Stimulated activated CD8-positive, alpha-beta memory T cell treated with anti-CD3 and anti-CD28 coated beads, Interleukin-15, amount 100 ng/mL, for 24 hours (primary cell): ENCODE measurements at places on chromosomes 6 and 20.

DNA sequence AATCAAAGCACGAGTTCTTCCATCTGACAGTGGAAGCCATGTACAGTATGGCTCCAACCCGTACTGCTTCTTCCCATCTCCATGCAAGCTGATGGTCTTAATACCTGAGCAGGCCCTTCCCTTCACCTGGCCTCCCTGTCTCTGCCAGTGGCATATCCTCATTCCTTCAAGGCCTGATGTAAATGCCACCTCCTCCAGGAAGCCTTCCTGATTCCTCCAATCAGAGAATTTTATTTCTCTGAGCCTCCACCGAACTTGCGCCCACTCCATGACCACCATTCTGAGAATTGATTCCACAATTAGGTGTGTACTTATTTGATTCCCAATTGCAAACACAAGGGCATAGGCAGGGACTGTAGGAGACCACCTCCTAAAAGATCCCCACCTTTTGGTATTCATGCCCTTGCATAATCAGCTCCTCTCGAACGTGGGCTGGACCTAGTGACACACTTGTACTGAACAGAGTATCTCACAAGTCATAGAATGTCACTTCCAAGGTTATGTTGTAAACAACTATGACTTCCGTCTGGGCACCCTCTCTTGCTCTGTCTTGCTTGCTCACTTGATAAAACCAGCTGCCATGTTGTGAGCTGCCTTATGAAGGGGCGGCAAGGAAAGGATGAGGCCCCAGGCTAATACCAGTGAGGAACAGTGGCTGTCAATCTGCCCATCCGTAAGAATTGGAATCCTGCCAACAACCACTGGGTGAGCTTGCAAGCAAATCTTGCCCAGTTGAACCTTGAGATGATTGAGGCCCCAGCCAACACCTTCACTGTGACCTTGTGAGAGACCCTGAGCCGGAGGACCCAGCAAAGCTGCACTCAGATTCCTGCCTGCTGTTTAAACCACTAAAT lies 38.8 kb downstream of the CPNE5 start:
- no peak for DNase-seq

DNA sequence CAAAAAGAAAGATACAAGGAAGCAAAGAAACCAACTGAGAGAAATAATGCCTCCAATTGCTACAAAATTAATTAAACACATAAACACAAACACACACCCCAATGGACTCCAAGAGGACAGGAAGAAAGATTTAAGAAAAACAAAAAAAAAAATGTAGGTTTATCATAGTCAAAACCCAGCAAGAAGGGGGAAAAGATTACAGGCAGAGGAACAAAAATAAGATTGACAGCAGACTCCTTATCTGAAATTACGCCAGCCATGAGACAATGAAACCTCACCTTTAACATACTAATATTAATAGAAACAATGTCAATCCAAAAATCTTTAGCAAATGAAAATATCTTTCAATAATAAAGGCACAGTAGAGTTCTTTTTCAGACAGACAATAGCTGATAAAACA lies 155.8 kb downstream of the RNGTT start:
- no peak for DNase-seq

DNA sequence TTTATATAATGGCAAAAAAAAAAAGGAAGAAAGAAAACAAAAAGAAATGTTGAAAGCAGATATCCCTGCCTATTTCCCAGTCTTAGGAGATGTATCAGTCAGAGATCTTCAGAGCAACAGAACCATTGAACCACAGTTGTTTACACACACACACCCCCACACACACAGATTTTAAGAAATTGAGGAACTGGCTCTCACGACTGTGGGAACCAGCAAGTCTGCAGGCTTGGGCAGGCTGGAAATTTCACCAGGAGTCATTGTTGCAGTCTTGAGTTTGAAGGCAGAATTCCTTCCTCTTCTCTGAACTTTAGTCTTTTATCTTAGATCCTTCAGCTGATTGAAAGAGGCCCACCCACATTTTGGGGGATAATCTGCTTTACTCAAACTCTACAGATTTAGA lies 380.9 kb downstream of the CDKAL1 start:
- no peak for DNase-seq

GRCh38 chr20:47320990-47321805 lies 35.3 kb downstream of the ZMYND8 start:
- DNase-seq: no peak

GRCh38 chr6:154041001-154041400 lies 2.0 kb downstream of the OPRM1 start:
- no peak for DNase-seq

DNA sequence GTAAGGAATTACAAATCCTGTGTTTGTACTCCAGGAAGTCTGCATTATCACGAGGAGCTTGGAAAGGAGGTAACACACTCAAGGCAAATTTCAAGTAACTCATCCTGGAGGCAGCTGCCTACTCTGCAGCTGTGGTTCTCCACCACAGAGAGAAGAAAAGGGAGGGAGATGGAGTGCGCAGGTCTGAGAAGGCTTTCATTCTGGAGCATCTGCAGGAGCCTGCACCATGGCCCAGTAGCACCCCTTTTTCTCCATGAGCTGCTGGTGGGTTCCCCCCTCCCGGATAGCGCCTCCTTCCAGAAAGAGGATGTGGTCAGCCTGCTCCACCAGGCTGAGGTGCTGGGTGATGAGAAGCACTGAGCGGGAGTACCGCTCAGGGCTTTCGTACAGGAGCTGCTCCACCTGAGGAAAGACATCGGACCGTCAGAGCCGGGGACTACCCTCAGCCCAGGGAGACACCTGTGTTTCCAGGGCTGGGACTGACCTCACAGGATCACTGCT lies 1.6 kb upstream of the PSMB8 start:
- no peak for DNase-seq

DNA sequence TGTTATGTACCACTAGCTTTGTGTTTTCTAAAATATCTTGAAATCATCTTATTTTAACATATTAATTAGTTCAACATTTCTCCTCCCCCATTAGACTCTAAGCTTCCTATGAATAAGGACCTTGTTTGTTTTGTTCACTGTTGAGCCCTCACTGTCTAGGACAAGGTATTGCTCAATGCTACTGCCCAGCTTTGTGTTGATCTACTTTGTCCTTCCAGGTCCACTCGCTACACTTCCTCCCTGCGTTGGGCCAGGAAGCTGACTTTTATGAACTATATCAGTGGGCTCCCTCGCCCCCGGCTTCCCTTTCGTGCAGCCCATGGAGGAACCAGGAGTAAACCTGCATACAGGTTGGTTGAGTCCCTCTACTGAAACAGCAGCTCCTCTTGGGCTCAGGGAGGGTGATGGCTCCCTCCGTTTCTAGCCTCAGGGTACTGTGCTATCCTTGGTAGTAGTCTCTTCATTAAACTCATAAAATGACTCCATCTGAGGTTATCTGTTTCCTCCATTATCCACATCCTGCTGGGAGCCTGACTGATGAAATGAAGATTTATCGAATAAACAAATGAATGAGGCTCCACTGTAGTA lies 272.5 kb downstream of the CLIC5 start:
- no peak for DNase-seq

DNA sequence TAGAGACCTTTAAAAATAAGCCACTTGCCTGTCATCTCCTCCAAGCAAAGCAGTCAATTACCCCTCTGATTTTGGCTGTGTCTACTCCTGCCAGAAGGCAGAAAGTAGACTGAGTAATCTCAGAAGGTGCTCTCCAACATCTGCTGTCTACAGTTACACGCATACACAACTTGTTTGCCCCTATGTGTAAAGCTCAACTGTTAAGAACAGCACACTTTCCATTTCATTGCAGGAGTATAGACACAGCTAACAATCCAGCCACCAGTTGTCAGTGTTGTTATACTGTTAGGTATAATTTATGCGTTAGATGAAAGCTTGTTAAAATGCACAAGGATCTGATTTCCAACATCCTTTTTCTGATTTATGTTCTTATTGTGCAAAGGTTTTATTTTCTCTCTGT lies 88.2 kb downstream of the SAMD3 start:
- no peak for DNase-seq

GRCh38 chr6:147001621-147002020 lies 202.6 kb upstream of the STXBP5 start:
- DNase-seq: no peak

GRCh38 chr6:84876723-84877514 lies 112.5 kb upstream of the TBX18 start:
- DNase-seq: no peak

DNA sequence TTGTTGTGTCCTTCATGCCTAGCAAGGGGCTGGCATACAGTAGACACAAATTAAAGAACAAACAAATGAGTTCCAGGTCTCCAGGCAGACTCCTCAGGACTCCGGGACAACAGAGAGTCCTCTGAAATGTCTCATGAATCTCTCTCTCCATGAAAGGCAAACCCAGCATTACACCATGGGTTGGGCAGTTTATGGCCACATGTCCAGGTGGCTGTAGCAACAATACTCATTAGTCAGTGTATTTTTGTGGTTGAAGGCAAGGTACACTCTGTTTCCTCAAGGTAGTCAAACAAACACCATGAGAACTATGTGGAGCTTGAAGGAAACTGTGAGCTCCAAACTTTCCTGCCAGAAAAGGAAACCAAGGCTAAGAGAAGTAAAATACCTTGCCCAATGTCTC lies 62.2 kb downstream of the KCNB1 start:
- DNase-seq: no peak

DNA sequence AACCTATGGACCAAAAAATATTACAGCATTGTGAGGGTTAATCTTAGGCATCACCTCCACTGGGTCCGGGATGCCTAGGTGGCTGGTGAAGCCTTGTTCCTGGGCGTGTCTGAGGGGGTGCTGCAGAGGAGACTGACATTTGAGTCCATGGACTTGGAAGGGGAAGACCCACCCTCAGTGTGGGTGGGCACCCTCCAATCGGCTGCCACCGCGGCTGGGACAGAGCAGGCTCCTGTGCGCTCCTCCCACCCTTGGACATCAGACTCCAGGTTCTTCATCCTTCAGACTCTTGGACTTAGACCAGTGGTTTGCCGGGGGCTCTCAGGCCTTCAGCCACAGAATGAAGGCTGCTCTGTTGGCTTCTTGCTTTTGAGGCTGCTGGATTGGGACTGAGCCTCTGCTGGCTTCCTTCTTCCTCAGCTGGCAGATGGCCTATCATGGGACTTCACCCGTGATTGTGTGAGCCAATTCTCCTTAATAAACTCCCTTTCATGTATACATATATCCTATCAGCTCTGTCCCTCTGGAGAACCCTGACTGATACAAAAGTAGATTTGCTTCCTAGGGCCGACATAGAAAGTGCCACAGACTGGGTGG lies 113.1 kb downstream of the TTLL2 start:
- no peak for DNase-seq

DNA sequence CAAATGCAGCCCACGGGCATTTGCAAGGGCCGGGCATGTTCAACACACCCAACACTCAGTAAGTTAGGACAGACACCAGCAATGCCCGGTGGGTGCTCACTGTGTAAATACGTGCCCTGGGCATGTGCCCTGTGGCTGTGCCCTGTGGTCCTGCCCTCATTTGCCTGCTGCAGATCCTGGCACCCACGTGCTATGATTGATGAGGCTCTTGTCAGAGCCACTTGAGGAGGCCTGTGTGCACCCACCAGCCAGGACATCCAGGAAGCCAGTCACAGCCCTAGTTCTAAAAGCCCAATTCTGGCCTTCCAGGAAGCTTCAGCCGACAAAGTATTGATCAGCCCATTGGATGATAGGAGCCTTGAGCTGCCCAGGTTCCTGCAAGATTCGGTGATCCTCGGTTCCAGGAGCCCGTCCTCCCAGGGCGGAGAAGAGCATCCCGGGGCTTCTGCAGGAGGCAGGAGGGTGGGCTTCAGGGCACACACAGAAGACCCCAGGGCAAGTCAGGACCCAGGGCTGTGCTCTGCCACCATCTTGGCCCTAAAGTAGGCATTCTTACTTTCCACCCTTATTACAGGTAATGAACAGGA lies 223.9 kb downstream of the PREX1 start:
- no peak for DNase-seq

GRCh38 chr6:119128252-119128912 lies 49.9 kb upstream of the FAM184A start:
- DNase-seq: no peak

DNA sequence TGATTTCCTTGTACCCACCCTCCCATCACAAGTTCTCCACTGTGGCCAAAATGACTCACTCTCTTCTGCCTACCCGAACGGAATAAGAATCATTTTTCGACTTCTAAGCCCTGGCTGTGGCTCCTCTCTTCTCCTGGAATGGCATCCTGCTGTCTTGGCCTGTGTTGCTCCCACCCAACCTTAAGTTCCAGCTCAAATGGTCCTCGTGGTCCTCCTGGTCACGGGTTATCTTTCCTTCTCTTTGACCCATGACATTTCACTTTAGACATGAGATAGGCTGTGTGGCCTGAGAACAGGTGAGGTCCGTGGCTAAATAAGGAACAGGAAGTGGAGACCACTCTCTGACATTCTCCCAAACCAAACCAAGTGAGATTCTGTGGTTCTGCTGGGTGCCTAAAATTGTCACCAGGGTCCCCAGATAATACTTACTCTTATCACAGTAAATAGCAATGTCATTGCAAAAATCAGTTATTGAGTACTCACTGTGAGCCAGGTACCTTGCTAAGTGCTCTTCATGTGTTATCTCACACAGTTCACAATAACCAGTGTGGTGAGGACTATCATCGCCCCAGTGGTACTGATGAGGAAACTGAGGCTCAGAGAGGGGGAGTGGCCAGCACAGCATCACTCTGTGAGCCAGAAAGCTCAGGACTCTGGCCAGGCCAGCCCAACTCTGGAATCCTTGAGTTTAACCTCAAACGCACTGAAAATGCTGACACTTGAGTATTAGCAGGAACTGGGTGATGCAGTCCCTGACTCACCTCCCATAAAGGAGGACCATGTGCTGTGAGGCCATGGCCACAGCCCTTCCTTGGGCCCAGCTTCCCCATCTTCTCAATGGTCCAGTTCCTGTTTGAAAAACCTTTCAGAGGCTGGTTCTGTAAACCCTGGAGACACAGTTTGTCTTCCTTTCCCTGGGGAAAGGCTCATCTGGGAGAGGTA lies 74.8 kb upstream of the SIRPA start:
- DNase-seq: no peak

DNA sequence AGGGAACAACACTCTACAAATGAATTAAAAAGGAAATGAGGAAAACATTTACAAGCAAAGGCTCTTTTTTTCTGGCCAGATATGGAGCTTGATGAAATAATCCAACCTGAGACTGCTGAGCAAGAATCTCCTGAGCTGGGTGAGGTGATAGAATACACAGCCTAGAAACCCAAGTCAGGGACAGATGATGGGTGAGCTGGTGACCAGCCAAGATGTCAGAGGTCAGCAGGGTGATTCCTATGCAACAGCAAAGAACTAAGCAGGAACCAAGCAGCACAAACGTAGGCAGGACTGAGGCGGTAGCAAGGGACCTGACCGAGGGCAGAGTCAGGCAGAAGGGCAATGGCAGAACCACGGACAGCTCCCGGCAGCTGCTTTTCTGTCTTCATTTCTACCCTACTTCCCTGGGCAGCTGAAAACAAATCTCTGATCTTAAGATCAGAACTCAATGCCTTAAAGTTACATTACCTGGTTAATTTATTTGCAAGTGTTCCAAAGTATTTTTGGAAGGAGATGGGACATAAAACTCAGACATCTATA lies 75.1 kb downstream of the CDC40 start:
- DNase-seq: no peak

DNA sequence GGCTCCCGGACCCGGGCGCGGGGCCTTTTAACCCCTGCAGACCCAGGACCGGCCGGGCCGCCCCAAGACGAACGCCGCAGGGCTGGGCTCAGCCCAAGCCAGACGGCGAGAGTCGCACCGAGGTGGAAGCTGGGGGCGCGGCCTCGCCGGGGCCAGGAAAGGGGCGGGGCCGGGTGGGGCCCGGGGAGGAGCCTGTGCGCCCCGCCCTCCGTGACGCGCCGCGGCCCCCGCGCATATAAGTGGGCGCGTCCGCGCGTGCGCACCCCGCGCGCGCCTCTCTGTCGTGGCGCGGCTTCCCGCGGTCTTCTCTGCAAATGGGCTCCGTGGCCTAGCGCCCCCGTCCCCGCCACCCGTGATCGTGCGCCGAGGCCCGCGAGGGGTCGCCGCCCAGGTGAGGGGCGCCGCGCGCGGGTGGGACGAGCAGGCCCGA lies at the start of gene PPDPF:
PPDPF (plus strand) TSS at position 262 of the 430 bp plus-strand sequence. CDS start 544 bp downstream, outside the sequence.
- peak; percentile 87 for DNase-seq
